ENCODE measurements at places on chromosomes 12 and 14.
A peak's percentile ranks its signal among the peaks of the same experiment; 100 is the strongest.

DNA sequence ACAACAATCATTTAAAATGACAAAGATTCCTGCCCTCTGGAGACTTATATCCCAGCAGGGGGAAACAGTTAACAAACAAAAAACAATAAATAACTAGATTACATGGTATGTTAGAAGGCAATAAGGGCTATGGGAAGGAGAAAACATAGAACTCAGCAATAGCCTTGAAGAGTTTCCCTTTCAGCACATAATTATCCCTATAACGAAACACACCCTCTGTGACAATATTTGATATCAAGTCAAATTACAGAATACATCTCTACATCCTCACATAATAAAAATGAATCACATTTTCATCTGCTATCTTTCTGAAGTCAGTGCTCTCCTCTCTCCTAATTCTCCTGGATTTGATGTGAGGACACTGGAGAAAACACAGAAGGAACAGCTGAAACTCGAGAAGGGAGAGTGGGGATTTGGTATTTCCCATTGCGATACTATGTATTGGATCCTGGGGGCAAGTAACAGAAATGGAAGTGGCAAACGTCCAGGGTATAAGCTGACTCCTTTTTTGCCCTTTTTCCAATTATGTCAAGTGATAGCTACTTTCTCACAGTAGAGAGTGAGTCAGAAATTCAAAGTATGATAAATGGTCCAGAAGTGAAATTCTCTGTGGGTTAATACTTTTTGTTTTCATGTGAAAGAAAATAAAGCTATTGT lies 9.7 kb upstream of the PTGER2 start:
- DNase-seq, result no peak

- no peak for DNase-seq
Observed at GRCh38 chr14:90842726-90843125, 26.5 kb upstream of the TTC7B start.

DNA sequence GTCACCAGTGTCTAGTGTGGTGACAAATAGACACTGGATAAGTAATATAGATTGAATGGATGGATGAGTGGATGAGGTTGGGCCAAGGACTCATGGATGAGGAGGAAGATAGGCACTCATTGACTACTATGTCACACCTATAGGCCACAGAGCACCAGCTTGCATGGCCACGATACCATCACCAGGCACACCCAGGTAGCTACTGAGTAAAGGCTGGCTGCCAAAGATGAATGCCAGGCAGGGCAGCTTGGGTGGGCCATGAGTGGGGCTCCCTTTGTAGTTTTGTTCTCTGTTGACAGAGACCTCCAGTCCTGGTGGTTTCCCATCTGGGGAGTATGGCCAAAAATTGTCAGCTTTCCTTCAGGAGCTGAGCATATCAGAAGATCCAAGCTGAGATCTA lies 11.2 kb upstream of the KRT83 start:
- DNase-seq, result no peak

- no peak for DNase-seq
Observed at GRCh38 chr12:47785887-47786661, 13.0 kb downstream of the SLC48A1 start.

GRCh38 chr12:88334271-88334670 lies 192.2 kb downstream of the TMTC3 start:
- DNase-seq, result peak; percentile 46

- peak; percentile 77 for DNase-seq
Observed at GRCh38 chr12:78703820-78704525, 160.6 kb upstream of the SYT1 start.

GRCh38 chr14:95440951-95441350 lies 75.5 kb downstream of the SYNE3 start:
- DNase-seq, result peak; percentile 26

- no peak for DNase-seq
Observed at GRCh38 chr14:99809360-99809759, 16.1 kb downstream of the EML1 start.

DNA sequence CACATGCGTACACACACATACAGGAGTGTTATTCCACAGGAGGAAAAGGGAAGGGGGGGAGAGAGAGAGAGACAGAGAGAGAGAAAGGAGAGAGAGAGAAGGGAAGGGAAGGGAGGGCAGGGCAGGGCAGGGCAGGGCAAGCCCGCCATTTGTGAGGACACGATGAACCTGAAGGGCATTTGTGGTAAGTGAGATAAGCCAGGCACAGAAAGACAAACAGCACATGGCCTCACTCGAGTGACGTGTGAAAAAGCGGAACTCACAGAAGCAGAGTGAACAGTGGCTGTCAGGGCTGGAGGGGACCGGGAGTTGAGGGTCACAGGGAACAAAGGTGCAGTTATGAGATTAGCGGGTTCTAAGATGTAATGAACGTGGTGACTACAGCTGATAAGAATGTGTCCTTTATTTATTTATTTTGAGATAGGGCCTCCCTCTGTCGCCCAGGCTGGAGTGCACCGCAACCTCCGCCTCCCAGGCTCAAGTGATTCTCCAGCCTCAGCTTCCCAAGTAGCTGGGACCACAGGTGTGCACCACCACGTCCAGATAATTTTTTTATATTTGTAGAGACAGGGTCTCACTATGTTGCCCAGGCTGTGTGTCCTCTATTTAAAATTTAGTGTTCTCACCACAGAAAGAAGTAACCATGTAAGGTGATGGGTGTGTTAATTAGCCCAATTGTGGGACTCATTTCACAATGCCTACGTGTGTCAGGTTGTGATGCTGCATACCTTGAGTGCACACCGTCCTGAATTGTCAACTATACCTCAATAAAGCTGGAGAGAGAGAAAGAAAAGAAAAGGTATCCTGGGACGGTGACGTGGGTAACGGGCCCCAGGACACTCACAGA lies 18.7 kb upstream of the FBRSL1 start:
- no peak for DNase-seq

DNA sequence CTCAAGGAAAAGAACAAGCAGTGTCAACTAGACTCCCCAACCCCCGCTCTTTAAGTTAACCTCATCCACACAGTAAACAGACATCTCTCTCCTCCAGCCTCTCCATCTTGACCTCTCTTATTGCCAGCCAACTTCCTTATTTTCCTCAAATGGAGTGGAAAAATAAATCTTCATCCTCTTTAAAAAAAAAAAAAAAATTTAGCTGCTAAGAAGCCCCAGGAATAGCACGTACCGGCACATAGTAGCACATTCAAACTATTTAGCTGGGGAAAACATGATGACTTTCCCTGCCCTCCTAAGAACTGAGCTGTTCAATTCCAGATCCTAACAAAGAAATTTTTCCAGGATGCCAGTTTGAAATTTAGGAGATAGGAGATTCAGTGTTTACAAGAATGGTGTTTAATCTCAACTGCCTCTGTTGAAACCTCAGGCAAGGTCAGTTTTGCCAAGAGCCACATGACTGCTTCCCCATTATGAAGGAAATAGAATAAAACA lies 90.8 kb downstream of the EPS8 start:
- no peak for DNase-seq

- no peak for DNase-seq
Observed at GRCh38 chr12:132006056-132006680, 56.4 kb downstream of the EP400 start.

GRCh38 chr12:116933091-116933490 lies 22.3 kb downstream of the FBXW8 start:
- DNase-seq, result peak; percentile 23

DNA sequence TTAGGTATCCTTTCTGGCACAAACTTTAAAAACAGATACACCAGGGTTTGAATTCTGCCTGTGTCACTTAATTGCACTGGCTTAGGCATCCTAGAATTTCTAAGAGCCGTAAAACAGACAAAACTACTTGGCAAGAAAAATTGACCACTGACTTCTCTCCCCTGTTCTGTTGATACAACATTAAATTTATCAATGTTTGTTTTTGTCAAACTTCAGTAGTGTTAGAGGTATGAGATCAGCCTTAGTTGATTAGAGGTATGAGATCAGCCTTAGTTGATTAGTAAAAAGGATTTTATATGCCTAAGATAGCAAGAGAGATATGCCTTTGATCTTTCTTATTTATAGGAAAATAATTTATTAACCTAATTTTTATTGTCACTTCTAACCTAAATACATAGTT lies 283.2 kb downstream of the FBXL14 start:
- DNase-seq, result no peak

GRCh38 chr14:42911642-42912041 lies 1305.0 kb downstream of the LRFN5 start:
- DNase-seq, result no peak

DNA sequence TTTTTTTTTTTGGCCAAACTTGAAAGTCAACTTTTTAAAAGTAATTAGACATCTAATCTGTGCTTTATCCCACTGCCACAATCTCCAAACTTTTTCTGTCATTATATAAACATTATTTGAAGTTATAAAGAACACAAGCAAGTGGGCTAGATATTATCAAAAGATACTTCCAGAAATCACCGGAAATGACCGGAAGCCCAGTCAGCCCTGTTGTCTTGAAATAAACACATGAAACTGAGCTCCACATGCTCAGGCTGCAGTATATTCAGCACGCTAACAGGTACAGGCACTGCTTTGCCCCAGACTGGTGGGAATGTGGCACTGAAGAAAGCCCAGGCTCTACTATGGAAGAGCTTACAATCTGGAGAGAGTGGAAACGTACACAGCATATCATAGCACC lies 158.9 kb upstream of the PLEKHG7 start:
- DNase-seq, result no peak

GRCh38 chr14:99604766-99605298 lies 825 bp upstream of the CCDC85C start:
- DNase-seq, result peak; percentile 75

- DNase-seq, result no peak
Observed at GRCh38 chr12:94227066-94227465, 78.7 kb downstream of the PLXNC1 start.

- no peak for DNase-seq
Observed at GRCh38 chr12:66065150-66065549, 65.4 kb downstream of the LLPH start.

GRCh38 chr12:69509904-69510827 lies 40.0 kb downstream of the FRS2 start:
- DNase-seq, result peak; percentile 57

- DNase-seq, result no peak
Observed at GRCh38 chr14:71403656-71404055, 496.4 kb downstream of the PCNX1 start.

DNA sequence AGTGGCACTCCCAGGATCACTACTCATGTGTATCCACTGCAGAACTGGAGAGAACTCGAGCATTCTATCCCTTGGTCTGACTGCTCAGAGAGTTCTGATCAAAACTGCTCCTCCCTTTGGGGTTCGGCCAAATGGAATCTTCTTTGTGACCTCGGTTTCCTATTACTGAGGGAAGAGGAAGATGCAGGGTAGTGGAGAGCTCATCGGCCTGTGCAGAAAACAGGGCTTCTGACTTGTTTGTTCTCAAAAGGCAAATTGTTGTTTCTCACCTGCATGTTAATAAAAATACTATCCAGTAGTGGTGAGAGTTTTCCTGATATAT lies 17.1 kb upstream of the AKAP6 start:
- no peak for DNase-seq

DNA sequence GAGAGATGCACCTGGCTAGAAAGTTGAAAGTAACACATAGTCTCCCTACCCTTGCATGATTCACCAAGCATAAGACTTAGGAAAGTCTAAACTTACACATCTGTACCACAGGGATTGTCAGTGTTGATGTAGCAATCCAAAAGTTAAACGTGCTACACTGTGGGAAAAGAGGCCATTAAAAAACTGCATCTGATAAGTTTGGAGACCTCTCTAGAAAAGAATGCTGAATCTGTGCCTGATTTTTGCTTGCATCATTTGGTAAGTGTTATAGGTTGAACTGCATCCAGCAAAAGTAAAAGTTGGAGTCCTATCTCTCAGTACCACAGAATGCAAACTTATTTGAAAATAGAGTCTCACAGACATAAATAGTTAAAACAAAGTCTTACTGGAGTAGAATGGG lies 126.6 kb downstream of the SLC6A15 start:
- DNase-seq, result no peak

- DNase-seq, result no peak
Observed at GRCh38 chr12:83113945-83114344, 427.2 kb downstream of the TMTC2 start.

DNA sequence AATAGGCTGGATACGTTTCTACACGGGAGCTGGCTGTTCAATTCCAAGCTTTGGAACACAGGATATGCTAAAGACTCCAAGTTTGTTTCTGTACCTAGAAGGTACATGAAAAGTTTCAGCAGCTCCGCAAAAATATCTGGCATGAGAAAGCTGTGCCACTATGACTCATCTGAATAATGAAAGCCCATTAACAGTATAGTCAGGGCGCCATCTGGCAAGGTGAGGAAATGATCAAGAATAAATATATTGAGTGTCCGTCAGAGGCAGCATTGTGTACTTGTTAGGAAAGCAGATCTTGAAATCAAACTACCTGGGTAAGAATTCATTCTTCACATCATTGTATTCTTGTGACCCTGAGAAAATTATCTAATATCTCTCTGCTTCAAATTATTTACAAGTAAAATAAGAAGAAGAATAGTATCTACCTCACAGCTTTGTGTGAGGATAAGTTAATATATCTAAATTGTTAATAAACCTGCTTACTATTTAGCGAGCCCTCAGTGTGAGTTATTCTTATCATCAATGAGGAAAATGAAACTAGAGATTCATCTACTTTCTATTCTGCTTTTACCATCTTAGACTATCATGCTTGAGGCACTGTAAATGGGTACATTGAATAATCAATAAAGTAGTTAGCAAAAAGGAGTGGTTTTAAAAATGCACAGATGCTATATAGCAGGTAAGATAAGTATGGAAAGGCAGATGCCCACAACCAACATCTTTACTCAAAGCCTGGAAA lies 53.5 kb downstream of the FSCB start:
- DNase-seq, result no peak

- DNase-seq, result no peak
Observed at GRCh38 chr12:8989413-8989812, at the start of gene KLRG1. KLRG1 (plus strand) TSS chr12:8989546; CDS start chr12:8989636, 90 bp downstream.

DNA sequence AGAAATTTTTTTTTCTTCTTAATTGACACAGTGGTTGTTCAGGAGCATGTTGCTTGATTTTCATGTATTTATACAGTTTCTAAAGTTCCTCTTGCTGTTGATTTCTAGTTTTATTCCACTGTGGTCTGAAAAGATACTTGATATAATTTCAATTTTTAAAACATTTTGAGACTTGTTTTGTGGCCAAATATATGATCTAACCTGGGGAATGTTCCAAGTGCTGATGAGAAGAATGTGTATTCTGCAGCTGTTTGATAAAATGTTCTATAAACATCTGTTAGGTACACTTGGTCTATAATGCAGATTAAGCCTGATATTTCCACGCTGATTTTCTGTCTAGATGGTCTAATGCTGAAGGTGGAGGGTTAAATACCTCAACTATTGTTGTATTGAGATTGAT lies 151.4 kb upstream of the IFNG-AS1 start:
- no peak for DNase-seq

DNA sequence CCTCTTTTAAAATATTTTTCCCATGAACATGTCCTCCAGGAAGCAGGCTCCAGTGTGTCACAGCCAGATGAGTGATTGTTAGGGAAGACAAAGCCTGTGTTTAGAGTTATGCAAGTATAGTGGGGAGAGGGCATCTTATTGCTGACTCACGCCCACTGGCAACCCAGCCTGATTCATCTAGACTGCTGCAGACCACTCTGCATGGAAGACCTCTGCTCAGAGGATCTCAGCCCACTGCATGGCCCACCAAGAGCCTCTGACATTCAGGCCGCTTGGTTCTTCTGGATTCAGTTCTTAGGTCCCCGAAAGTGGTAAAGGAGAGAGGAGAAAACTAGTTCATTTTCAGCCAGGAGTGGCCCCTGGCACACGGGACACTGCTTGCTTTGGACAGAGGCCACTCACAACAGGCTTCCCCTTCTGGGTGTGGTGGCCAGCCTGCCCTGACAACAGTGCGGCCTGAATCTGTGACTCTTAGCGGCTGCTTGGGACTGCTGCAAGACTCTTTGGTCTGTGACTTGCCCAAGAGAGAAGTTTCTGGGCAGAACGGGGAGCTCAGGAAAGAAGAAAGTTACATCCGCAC lies 266.3 kb downstream of the ZFP36L1 start:
- peak; percentile 36 for DNase-seq

GRCh38 chr12:82415402-82415801 lies 57.1 kb downstream of the METTL25 start:
- peak; percentile 84 for DNase-seq
